Activated naive CD8-positive, alpha-beta T cell treated with anti-CD3 and anti-CD28 coated beads, Interleukin-2, amount 10 ng/mL, durations not matched to agents 7 days and 5 days (primary cell): ENCODE measurements at places on chromosomes 13 and 19. TPM values are rescaled to one million over a fixed set of nuclear protein-coding genes. Genes with fewer than 3 reads are reported as not detected.

The KIR2DL4 gene
- total RNA-seq = not detected

GRCh38 chr19:55694241-55694655 lies 19.2 kb downstream of the EPN1 start:
- no peak overlapping the region for H3K4me3 ChIP-seq
- no peaks in the 10 kb centered on the region for H3K36me3 ChIP-seq
- DNase-seq = peak; percentile 19
- no peaks in the 10 kb centered on the region for H3K27me3 ChIP-seq

- H3K27me3 ChIP-seq = peaks cover 17% of the 10 kb centered on the region
- no peaks in the 10 kb centered on the region for H3K36me3 ChIP-seq
- DNase-seq = no peak
- no peak overlapping the region for H3K4me3 ChIP-seq
- no peaks in the 10 kb centered on the region for H3K4me1 ChIP-seq
Measured at GRCh38 chr13:38888309-38888708, 102.3 kb downstream of the STOML3 start.

- peak overlapping the region; percentile 97 for H3K27ac ChIP-seq
- DNase-seq = peak; percentile 53
- peaks cover 6% of the 10 kb centered on the region for H3K36me3 ChIP-seq
Measured at GRCh38 chr13:114109641-114110041, 22.8 kb downstream of the RASA3 start.

The FGF9 gene
- total RNA-seq = 1.9 TPM

The PROSER3 gene
- 59.9 TPM for total RNA-seq

DNA sequence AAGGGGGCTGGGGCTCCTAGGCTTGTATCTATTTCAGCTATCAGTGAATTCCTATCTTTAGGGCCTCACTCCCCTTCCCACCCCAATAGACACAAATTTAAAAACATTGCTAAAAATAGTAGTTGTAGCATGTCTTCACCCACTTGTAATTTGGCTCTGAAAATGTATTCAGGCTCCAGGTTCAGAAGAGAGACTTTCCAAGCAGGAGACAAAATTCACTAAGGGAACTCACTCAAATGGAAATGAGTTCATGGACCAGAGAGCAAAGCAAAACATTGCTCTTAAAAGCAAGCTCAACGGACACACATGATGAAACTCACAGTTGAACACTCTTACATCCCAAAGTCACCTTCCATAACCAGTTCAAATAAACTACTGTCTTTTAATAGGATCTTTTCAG lies 36.8 kb downstream of the PHF11 start:
- peaks cover 45% of the 10 kb centered on the region for H3K36me3 ChIP-seq
- no peak for DNase-seq
- H3K27me3 ChIP-seq = no peaks in the 10 kb centered on the region

- H3K4me1 ChIP-seq = no peaks in the 10 kb centered on the region
- H3K4me3 ChIP-seq = no peak overlapping the region
- no peak for DNase-seq
- H3K36me3 ChIP-seq = peaks cover 4% of the 10 kb centered on the region
- H3K27ac ChIP-seq = no peak overlapping the region
- no peaks in the 10 kb centered on the region for H3K27me3 ChIP-seq
Measured at GRCh38 chr19:5251096-5252065, 89.2 kb downstream of the PTPRS start.

DNA sequence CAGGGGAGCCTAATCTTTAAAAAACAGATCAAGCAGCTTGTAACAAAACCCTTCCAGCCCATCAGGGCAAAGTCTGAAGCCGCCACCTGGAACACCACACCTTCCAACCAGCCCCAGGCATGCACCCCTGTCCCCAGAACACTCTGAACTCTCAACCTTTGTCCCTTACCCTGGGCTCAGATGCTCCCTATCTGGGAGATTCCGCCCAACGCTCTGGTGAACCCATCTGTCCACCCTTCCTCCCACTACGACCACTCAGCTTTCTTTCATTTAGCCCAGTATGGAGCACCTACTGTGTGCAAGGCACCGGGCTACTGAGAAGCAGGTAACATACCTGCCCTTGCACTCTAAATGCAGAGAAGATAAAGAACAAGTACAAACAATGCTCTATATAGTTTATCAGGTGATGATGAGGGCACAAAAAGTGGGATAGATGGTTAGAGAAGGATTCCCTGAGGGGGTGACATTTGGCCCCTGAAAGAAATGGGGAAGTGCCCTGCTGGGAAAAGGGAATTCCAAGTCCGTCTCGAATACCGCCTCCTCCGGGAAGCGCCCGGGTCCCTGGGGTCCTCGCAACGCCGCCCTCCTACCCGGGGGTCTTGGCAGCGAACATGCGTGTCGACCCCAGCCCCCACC lies 629 bp downstream of the PEPD start:
- no peak for DNase-seq
- H3K4me1 ChIP-seq = peaks cover 22% of the 10 kb centered on the region
- no peaks in the 10 kb centered on the region for H3K36me3 ChIP-seq
- peak overlapping the region; percentile 32 for H3K27ac ChIP-seq
- peak overlapping the region; percentile 82 for H3K4me3 ChIP-seq
- H3K27me3 ChIP-seq = no peaks in the 10 kb centered on the region

GRCh38 chr13:51804295-51805172 lies 571 bp upstream of the DHRS12 start:
- H3K4me1 ChIP-seq = peaks cover 36% of the 10 kb centered on the region
- peak overlapping the region; percentile 94 for H3K27ac ChIP-seq
- no peaks in the 10 kb centered on the region for H3K27me3 ChIP-seq
- peak overlapping the region; percentile 83 for H3K4me3 ChIP-seq

DNA sequence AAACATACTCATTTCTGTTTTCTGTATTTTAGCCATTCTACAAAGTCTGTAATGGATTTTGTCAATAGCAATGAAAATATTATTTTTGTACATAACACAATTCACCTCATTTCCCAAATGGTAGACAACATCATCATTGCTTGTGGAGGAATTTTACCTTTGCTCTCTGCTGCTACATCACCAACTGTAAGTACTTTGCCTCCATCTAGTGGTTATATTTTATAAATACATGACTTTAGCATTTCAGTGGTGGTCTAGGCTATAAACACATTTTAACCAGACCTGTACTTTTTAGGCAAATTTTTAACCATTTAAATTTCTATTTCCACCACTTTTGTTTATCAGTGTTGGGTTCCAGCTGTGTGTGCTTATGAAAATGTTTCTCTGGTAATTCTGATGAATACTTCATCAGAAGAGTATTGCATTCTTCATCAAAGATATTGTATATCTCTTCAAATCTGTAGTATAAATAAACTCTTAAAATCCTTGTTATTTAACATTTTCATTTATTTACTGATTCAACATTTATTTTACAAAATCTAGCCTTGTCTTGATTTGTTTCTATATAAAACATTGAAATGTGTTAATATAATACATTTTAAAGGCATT lies 222.4 kb downstream of the NBEA start:
- no peak overlapping the region for H3K27ac ChIP-seq
- no peak overlapping the region for H3K4me3 ChIP-seq
- H3K27me3 ChIP-seq = no peaks in the 10 kb centered on the region
- no peaks in the 10 kb centered on the region for H3K36me3 ChIP-seq

The GJA3 gene
- total RNA-seq = 0.39 TPM

DNA sequence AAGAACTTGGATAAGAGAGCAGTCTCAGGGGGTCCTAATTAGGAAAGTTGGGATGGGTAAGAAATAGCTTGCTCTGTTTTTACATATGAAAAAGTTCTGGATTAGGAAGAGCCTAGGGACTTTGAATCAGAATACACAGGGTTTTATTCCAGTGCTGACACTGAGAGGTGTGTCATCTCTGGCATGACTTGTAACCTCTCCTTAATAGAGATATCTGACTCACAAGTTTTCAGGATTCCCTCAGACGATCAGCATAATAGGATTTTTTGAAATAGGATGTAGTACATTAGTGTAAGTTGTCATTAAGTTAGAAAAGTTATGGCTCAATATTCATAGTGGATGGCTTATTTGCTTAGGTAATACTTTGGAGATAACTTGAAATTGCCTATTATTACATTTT lies 555.2 kb upstream of the MIR17HG start:
- H3K27ac ChIP-seq = no peak overlapping the region
- H3K4me3 ChIP-seq = no peak overlapping the region
- H3K36me3 ChIP-seq = no peaks in the 10 kb centered on the region
- H3K27me3 ChIP-seq = no peaks in the 10 kb centered on the region

The ZNF541 gene
- 0.30 TPM for total RNA-seq

- H3K27ac ChIP-seq = no peak overlapping the region
- H3K4me1 ChIP-seq = no peaks in the 10 kb centered on the region
- H3K4me3 ChIP-seq = no peak overlapping the region
- no peak for DNase-seq
- no peaks in the 10 kb centered on the region for H3K36me3 ChIP-seq
Measured at GRCh38 chr19:51799034-51799773, 4.2 kb downstream of the FPR3 start.

The CYP2A6 gene
- 0.28 TPM for total RNA-seq

- no peak overlapping the region for H3K4me3 ChIP-seq
- no peaks in the 10 kb centered on the region for H3K36me3 ChIP-seq
Measured at GRCh38 chr13:73404581-73404980, 345.8 kb downstream of the KLF5 start.

DNA sequence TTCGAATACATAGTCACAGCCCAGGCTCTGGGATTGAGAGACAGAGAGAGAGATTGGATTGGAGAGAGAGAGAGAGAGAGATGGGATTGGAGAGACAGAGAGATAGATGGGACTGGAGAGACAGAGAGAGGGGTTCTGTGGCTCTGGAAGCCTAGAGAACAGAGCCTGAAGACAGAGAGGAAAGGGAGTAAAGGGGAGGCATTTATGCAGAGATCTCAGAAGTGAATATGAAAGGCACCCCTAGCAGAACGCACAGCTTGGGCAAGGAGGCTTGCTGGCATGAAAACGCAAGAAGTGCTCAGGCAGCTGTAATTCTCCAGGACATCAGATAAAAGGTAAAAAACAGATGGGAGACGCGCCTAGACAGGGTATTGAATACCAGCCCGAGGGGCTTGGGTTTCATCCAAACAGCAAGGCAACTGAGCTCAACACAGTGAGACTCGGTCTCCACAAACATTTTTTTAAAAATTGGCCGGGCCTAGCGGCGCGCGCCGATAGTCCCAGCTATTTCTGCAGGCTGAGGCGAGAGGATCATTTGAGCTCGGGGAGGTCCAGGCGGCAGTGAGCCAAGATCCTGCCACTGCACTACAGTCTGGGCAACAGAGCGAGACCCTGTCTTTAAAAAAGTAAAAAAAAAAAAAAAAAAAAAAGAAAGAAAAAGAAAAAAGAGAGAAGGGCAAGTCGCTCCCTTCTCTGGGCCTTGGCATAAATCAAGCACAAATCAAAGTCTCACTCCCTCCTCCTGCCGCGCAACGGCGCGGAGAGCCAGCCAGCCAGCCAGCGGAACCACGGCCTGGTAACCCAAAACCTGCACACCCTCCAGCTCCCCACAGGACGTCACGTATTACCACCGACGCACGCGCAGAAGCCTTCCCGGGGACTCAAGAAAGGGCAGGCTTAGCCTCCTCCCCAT lies 774 bp upstream of the PPP2R1A start:
- H3K27ac ChIP-seq = peak overlapping the region; percentile 100
- peak overlapping the region; percentile 99 for H3K4me3 ChIP-seq
- no peaks in the 10 kb centered on the region for H3K27me3 ChIP-seq
- peak; percentile 93 for DNase-seq
- peaks cover 19% of the 10 kb centered on the region for H3K36me3 ChIP-seq

DNA sequence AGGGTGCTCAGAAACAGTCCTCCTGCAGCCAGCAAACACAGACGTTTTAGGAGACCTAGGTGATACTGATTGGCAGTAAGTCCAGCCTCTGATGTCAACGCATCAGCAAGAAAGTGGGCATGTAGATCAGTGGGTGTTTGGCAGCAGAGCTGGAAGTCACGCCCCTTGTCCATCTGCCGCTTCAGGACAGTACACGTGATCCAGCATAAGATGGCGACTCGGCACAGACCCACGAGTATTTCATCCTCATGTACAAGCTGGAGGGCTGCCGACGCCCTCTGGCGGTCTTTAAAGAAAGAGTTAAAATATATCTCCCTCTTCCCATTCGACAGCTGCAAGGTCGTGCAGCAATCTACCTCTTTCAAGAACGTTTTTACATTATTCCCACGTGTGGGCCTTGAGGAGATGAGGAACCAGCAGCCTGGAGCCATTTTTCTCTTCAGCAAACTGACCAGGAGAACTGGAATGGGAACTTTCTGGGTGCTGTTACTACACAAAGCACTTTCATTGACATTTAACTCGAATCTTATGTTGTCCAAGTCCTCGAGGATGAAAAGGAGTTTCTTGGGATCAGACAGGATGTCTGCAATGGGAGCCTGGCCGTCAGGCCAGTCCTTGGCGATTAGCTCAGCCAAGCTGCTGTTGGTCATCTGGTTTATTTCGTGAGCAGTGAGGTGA lies 22.3 kb downstream of the NLRP11 start:
- H3K4me3 ChIP-seq = no peak overlapping the region
- no peaks in the 10 kb centered on the region for H3K36me3 ChIP-seq
- peaks cover 4% of the 10 kb centered on the region for H3K4me1 ChIP-seq
- DNase-seq = peak; percentile 29
- H3K27ac ChIP-seq = no peak overlapping the region

- H3K4me1 ChIP-seq = no peaks in the 10 kb centered on the region
- no peak overlapping the region for H3K4me3 ChIP-seq
- no peak for DNase-seq
- peaks cover 18% of the 10 kb centered on the region for H3K27me3 ChIP-seq
- H3K36me3 ChIP-seq = no peaks in the 10 kb centered on the region
Measured at GRCh38 chr13:25489238-25489637, 117.5 kb downstream of the ATP8A2 start.

The NKPD1 gene
- 0.47 TPM for total RNA-seq

DNA sequence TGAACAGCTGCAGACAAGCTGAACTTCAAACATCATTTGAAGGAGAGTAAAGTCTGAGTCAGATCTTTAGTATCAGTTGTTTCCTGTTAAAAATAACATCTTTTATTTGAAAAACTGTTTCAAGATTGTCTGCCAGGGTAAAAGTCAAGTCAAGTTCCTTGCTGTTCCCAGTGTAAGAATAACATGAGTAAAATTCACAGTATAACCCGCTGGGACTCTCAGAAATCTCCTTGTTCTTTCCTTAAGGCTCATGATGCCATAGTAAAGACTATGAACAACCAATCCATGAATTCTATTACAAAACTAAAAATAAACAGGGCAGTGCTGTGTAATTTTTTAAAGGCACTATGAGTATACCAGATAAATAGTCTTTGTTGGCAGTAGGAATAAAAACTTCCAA lies 112.9 kb downstream of the IRS2 start:
- DNase-seq = no peak
- H3K4me3 ChIP-seq = no peak overlapping the region
- peaks cover 9% of the 10 kb centered on the region for H3K27me3 ChIP-seq
- no peak overlapping the region for H3K27ac ChIP-seq
- H3K36me3 ChIP-seq = no peaks in the 10 kb centered on the region

DNA sequence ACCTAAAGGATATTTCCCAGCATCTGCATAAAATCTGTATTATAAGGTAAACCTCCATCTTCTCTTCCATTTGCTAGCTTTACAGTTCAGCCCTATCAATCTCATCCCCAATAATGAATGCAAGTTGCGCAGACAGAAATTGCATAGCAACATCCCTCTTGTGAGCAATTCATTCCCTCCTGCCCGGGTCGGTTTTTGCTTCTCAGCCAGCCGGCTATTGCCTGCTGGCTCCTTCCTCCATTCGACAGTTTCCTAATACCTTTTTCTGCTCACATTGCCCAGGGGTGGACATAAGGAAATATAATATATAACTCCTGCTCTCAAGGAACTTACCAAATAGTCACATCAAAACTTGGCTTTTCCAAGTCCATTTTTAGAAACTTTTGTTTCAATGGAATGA lies 125.2 kb downstream of the FGF9 start:
- no peaks in the 10 kb centered on the region for H3K27me3 ChIP-seq
- no peaks in the 10 kb centered on the region for H3K4me1 ChIP-seq
- no peak overlapping the region for H3K4me3 ChIP-seq
- H3K36me3 ChIP-seq = no peaks in the 10 kb centered on the region
- H3K27ac ChIP-seq = no peak overlapping the region

The SHISA7 gene
- not detected for total RNA-seq

The RANBP3 gene
- total RNA-seq = 104 TPM
